Amniotic epithelial cell (primary cell): ENCODE measurements at places on chromosomes 6 and 20.

GRCh38 chr6:34374508-34374907 lies 18.0 kb downstream of the NUDT3 start:
- DNase-seq: no peak

DNA sequence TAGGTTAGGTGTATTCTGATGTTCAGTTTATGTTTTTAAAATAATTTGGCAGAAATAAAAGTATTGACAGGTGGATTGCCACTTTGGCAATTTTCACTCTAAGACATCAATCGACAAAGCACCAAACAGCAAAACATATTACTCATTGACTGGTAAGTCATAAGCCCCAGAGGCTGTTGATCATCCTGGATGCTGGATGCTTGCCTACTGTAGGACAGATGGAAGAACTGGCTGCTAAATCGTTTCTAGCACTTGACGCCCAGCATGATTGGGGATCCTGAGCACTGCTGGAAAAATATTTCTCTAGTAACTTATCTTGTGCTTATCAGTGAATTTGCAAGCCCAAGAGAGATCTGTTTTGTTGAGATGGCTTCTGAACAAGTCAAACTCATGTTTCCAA lies 1001.9 kb upstream of the FLRT3 start:
- no peak for DNase-seq

GRCh38 chr6:163876391-163876790 lies 461.9 kb downstream of the QKI start:
- DNase-seq: no peak

GRCh38 chr6:106546261-106546690 lies 83.0 kb downstream of the RTN4IP1 start:
- DNase-seq: no peak

GRCh38 chr6:157162766-157163433 lies 160.4 kb downstream of the TMEM242 start:
- DNase-seq: no peak

GRCh38 chr20:2871111-2871465 lies 2.2 kb upstream of the PTPRA start:
- DNase-seq: no peak

DNA sequence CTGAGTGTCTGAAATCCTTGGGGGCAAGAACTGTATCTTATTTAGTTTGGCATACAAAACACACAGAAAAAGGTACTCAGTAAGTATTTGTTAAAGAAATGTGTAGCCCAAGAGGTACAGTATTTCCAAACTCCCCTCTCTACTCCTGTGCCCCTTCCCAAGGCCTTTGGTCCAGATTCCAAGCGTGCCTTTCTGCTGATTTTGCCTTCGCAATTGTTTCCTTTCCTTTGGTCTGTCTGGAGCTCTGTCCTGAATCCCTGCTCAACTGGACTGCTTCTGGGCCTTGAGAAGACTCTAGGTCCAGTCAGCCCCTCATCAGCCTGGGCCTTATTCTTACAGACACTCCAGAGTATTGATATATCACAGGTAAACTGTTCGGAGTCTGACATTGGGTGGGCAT lies 122.2 kb upstream of the SYNCRIP start:
- peak; percentile 28 for DNase-seq

DNA sequence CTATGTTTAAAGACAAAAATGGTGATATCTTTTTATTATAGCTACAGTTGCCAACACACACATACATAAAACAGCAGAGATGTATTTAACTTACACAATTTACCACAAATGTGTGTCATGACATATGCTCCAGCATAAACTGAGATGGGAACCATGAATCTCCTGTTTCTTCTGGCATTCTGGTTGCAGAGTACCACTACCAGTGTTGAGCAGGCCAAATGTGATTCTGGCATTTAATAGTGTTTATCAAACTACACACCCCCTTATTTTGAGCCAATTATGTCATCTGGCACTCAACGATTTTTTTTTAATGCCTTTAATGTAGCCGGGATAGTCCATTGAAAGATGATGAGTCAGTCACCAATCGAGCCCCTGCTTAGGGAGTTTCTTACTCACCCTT lies 59.0 kb upstream of the TPD52L1 start:
- peak; percentile 32 for DNase-seq

DNA sequence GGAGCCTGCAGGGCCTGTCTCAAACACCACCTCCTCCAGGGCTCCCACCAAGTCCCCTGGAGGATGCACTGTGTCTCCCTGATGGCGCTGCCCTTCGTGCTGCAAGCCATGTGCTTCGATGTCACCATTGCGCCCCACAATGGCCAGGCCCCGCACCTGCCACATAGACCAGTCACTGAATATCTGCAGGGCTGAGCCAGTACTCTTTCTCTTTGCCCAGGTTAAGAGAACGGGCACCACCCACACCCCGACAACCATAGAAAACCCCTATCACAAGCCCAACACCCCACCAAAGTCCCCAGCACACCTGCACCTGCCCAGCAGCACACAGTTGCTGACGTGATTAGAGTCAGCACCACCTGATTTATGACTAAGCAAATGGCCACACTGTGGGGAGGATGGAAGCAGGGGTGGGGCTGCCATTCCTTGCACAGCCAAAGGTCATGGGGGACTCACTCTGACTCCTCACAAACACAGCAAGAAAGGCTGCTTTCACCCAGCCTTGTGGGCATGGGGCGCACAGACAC lies 104.3 kb downstream of the SLC23A2 start:
- no peak for DNase-seq

DNA sequence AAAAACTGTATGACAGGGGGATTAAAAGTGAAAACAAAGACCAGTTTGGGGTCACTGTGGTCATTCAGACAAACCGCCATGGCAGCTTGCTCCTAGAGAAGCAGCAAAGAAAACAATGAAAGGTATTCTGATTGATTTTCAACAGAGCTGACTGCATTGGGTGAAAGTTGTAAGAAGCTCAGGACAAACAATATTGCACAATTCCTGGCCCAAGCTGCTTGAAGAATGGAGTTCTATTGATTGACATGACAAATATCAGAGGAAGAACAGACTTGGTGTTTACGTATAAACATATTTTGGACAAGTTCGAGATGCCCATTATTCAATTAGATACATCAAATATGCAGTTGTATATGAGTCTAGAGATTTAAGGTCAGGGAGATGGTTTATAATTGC lies 62.0 kb downstream of the TRIM38 start:
- no peak for DNase-seq

- DNase-seq: no peak
Measured at GRCh38 chr20:25397821-25398220, 7.2 kb upstream of the ABHD12 start.

DNA sequence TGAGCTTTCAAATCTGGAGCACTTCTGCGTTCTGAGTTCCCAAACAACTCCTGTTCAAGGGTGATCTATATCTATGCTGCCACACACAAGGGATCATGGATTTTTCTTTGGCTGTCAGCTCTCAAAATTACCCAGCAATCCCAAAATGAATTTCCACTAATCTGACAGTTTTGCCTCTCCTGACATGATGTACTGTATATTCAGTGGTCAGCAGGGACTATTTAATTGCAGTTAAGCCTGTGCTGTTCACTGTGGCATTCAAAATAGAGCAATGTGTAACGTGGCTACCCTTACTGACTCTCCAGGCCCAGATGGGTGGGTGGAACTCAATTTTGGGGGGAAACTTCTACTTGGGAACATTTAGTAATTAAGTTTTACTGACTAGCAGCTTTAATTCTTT lies 283.8 kb upstream of the TSHZ2 start:
- DNase-seq: no peak

DNA sequence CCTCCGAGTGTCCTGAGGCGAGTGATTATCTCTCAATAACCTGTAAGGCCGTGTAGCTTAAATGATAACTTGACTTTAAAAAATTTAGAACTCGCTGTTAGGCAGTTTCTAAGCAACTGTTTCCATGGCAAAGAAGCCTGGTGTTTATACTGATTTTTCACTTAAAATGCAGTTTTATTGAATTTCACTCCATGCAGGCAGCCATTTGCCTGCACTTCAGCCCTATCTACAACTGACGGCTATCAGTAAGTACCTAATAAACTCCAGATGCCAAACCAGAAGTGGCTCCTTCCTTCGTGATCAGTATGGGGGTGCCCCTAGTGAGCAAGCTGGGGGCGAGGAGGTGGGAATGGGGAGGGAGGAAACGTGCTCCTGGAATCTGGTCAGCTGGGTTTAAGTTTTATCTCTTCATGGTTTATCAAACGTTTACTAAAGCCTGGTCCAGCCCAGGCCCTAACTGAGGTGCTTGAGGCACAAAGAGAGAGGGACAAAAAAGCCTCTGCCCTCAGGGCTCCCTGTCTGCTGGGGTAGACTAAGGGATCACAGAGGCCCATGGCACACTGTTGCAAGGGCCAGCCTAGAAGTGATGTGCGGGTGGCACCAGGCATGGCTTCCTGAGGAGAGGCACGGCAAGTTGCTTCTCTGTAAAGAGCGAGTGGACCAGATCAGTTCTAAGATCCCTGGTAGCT lies 45.5 kb downstream of the TTI1 start:
- DNase-seq: no peak

DNA sequence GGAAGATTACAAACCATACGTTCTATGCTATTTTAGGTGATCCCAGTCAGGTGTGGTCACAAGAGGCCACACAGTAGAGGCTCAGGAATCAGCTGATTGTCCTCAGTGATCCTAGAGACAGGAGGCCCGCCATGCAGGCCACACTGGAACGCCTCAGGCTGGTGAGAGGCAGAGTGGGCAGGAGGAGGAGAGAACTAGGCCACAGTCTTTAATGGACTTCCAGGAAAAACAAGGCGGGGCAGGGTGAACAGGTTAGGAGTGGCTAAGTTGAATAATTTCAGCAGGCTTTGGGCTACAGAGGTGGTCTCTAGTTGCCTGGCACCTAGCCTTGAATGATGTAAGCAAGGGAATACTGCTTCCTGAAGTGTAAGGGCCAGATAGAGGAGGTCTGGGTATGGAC lies 101.2 kb downstream of the GMDS start:
- no peak for DNase-seq

GRCh38 chr6:35429463-35429862 lies 22.7 kb upstream of the FANCE start:
- DNase-seq: no peak

DNA sequence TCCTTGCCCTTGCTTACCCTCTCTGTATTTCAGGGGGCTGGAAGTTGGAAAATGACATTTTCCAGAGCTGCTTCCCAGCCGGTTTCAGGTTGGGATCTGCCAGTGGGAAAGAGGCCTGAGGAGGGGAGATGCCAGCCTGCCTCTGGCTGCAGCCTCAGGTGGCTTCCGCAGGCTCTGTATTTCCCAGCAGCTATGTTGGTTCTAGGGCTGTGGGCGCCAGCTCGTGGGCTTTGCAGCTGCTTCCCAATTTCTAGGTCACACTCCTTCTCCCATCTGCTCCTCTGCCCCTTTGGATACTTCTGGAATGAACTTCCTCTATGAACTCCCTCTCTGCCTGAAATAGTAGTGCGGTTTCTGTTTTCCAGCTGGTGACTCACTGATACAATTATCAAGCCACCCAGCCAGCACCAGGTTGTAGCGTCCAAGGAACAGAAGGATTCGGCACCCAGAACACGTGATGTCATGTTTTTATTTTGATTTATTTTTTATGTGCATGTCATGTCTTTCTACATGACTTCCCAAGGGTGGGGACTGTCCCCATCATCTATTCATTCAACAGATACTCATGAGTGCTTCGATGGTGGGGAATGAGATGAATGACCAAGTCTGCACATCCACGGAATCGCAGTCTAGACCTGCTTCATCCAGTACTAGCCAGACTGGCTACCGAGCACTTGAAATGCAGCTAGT lies 38.0 kb downstream of the TGM2 start:
- DNase-seq: peak; percentile 87

GRCh38 chr6:95230071-95230740 lies 347.1 kb upstream of the MANEA start:
- no peak for DNase-seq

- no peak for DNase-seq
Measured at GRCh38 chr20:53330601-53331140, 263.0 kb downstream of the ZNF217 start.

GRCh38 chr20:15767586-15767985 lies 805.7 kb downstream of the KIF16B start:
- no peak for DNase-seq

- DNase-seq: no peak
Measured at GRCh38 chr20:20821484-20822260, 109.2 kb upstream of the RALGAPA2 start.

DNA sequence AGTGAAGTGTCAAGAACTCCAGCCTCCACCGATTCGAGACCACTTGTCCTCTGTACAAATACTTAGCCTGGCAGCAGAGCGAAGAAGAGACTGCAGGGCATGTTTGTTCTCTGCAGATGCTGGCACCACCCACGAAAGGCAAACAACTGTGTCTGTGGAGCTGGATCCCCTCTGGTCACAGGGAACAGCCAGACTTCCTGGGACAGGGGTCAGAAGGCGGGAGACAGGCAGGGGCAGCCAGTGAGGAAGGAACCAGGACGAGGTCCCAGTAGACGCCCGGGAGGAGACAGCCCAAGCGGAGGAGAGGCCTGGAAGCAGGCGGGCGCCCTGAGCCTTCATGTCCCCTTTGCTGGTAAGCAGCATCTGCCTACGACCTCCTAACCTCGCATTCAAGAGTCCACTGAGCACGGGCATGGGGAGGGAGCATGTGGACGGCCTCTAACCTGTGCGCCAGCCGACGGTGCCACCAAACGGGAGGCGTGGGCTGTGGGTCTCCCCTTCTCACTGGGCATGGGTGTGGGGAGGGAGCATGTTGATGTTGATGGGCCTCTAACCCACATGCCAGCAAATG lies 265.5 kb downstream of the DLL1 start:
- DNase-seq: no peak

DNA sequence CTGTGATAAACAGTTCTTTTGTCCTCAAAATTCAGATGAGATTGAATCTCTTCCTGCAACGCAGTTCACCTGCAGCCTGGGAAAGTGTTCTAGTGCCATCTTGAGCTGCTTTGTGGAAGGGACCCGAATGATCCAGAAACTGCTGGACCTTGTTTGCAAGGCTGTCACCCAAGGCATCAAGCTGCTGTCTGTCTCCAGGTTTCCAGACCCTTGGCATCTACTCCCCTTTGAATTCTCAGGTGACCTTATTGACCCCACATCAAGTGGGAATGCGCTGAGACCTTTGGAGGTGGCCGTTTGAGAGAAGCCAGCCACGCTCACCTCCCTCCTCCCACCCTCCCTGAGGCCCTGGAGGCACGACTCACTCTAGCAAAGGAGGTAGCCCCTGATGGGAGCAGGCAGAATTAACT lies 112.5 kb downstream of the EDN3 start:
- no peak for DNase-seq

DNA sequence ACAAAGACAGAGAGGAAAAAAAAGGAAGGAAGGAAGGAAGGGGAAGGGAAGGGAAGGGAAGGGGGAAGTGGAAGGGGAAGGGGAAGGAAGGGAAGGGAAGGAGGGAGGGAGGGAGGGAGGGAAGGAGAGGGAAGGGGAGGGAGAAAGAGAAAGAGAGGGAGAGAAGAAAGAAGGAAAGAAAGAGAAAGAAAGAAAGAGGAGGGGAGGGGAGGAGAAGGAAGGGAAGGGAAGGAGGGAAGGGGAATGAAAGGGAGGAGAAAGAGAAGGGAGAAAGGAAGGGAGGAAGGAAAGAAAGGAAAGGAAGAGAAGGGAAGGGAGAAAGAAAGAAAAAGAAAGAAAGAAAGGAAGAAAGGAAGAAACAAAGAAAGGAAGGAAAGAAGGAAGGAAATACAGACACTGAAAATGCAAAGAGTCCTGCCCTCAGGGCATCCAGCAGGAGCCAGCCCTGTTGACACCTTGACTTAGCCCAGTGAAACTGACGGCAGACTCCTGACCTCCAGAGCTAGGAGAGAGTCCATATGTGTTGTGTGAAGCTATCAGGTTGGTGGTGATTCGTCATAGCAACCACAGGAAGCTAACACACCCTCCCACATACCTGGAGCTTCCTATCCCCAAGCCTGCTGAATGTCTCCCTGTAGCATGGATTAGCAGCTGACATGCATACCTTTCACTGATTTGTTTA lies 58.7 kb upstream of the SULF2 start:
- peak; percentile 44 for DNase-seq
